IPS DF 19.7 (cell line): ENCODE measurements at places on chromosomes 5 and 9.

GRCh38 chr9:71544464-71544863 is 223.8 kb downstream of the CEMIP2 start:
- no peak for DNase-seq

DNA sequence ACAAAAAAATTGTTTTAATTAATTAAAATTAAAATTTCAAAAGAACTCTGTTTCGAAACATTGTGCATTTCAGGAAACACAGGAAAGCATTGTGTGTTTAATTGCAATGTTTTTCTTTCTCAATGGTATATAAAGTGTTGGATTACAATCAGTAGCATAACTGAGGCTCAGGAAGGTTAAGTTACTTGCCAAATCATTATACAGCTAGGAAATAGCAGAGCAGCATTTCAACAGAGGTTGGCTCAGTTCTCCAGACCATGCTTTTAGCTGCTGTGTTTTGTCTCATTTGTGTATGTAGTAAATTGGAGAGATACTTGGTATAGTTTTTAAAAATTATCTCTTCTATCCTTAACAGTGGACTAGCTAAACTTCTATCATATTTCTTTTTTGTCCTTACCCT is 30.0 kb upstream of the CAMLG start:
- DNase-seq, result no peak

- no peak for DNase-seq
Measured at GRCh38 chr5:115295777-115296123, 704 bp downstream of the CCDC112 start.

DNA sequence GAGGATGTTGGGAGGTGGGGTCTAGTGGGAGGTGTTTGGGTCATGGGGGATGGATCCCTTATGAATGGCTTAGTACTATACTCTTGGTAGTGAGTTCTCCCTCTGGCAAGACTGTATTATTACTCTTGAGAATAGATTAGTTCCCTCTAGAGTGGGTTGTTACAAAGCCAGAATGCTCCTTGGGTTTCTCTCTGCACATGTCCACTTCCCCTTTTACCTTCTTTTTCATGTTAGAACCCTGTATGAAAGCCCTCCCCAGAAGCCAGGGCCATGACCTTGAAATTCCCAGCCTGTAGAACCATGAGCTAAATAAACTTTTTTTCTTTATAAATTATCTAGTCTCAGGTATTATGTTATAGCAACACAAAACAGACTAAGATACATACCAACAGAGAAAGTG is 31.1 kb downstream of the SLC24A2 start:
- no peak for DNase-seq

DNA sequence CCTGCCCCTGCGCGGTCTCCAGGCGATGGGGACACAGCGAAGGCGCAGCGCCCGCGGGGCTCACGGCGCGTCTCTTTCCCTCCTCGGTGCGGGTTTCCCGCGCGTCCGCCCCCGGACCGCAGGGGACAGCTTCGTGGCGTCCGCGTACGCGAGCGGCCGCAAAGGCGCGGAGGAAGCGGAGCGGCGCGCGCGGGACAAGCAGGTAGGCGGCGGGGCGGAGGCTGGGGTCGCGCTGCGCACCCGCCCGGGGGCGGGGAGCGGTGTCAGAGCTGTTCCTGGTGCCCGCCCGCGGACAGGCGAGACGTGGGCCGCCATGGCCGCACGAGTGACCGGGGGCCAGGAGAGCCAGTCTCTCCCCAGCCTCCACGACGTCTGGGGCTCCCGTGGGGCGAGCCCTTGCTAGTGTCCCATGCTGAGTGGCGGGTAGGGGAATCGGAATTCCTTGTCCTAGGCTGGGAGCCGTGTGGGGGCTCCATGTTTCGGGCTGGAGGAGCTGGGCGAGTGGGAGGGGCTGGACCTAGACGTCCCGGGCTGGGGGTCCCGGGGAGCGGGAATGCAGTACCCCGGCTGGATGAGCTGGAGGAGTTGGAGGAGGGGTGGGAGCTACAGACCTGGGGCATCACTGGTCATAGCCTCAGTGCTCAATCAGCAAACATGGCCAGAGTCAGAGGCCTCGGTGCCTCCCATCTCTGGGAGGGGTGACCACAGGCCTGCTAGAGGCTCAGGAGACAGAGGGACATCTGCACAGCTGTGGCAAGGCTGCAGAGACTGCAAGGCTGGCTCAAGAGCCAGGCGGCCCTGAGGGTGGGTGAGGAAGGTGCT is 968 bp downstream of the NKD2 start:
- DNase-seq, result no peak

DNA sequence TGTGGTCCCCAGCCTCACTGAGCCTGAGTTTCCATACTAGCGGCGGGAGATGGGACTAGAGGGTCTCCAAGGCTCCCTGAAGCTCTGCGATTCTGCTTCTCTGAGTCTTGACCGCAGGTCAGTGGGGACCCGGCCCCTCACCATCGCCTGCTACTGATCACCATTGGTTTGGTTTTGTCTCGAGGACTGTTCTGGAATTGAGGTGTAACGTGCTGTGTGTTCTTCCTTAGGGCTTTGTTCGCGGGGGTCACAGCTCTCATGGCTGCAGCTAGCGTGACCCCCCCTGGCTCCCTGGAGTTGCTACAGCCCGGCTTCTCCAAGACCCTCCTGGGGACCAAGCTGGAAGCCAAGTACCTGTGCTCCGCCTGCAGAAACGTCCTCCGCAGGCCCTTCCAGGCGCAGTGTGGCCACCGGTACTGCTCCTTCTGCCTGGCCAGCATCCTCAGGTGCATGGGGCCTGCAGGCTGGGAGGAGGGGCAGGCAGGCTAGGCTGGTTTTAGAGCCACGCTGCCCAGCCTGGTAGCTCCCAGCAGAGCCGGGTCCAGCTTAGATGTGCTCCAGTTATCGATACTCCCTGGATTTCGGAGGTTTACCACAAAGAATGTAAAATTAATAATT is 12.3 kb downstream of the TRAF2 start:
- DNase-seq, result no peak

DNA sequence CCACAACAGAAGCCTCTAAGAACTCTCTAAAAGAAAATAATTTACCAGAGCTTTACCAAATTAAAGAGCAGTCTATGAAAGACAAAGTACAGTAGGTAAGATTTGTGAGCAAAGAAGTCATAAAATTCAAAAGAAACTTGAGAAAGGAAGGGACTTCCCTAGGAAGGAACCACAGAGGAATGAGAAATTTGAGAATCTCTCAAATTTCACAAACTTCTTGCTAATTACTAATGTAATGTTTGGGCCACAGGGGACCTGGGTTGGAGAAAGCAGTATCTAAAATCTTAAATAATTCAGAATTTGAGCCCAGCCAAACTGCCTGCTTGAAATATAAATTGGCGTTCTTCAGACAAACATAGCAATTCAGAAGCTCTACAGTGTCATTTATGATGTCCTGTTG is 225.0 kb upstream of the PRR16 start:
- DNase-seq, result no peak

DNA sequence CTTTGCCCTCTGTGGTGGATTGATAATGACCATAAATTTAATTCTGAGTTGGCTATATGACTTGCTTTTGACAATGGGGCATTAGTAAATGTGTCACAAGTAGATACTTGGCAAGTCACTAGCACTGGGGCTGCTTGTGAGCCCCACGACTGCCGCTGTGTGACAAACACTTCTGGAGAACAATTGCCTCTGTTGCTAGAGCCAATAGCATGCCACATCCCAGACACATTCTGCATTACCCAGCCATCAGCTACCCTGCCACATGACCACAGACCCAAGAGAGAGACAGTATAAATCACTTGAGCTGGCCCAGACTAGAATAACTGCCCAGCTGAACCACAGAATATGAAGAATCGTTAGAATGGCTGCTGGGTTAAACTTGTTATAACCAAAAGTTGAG is 753.2 kb upstream of the DMAC1 start:
- DNase-seq, result no peak

- no peak for DNase-seq
Measured at GRCh38 chr9:86655147-86655546, 292.2 kb downstream of the GAS1 start.

- DNase-seq, result no peak
Measured at GRCh38 chr5:68054638-68055037, 160.9 kb upstream of the PIK3R1 start.

- DNase-seq, result no peak
Measured at GRCh38 chr5:105931881-105932421, 1738.8 kb downstream of the EFNA5 start.

DNA sequence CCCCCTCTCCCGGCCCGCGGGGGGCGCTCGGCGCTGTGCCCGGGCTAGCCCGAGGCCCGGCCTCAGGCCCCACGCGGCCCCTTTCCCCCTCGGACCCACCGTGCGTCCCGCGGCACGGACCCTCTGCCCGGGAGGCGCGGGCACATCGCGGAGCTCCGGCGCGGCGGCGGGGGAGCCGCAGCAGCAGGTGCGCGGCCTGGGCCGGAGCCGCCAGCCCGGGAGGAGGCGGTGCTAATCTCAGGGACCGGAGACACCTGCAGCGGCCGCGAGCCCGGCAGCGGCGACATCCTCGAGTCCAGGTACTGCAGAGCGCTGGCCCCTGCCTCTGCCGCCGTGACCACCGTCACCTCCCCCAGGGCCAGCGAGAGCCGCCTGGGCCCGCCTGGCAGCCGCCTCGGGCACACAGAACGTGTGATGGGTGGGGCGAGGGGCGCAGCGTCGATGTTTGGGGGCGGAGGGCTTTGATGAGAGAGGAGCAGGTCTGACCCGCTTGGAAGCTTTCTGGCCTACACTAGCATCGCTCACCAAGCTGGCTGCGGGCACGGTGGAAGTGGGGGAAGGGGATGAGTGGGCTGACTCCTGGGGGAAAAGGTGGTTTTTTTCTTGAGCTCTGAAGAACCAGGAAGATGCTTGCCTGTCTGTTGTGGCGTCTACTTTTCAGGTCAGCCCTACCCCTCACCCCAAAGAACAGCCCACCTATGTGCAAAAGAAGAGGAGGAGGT is 524 bp downstream of the CYFIP2 start:
- DNase-seq, result no peak

GRCh38 chr9:127589955-127590370 is 22.1 kb upstream of the STXBP1 start:
- no peak for DNase-seq

GRCh38 chr9:136546697-136547501 is 1.1 kb upstream of the NOTCH1 start:
- no peak for DNase-seq

DNA sequence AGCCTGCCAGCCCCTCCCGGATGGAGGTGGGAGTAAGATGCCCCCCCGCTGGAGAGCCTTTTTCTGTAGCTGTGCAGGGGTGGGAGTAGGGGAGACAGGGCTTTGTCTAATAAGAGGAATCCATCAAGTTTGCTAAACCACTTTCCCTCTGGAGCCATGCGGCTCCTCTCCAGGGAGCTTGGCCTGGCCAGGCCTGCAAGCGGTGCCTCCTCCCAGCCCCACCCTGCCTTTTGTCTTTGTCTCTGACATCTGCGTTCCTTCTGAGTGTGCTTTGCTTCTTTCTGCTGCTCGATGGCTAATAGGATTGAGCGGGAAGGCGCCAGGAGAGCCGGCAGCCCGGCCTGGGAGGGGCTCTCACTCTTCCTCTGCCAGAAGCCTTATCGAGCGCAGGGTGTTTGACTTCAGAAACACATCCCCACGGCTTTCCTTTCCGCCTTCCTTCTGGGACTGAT is 26.7 kb upstream of the FCN1 start:
- no peak for DNase-seq

DNA sequence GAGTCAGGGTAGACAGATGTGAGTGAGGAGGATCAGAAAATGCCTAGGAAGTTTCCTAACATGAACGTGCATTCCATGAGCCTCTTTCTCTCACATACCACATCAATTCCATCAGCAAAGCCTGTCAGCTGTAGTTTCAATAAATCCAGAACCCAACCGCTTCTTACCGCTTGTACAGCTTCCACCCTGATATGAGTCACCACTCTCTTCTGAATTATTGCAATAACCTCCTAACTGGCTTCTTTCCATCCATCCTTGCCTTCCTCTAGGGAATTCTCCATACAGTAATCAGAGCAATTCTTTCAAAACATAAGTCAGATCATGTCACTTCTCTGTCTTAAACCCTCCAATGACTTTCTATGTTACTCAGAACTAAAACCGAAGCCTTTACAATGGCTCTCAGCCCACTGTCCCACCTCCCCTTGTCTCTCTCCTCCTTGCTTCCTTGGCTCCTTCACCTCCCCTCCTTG is 8.1 kb upstream of the RAD23B start:
- DNase-seq, result no peak

DNA sequence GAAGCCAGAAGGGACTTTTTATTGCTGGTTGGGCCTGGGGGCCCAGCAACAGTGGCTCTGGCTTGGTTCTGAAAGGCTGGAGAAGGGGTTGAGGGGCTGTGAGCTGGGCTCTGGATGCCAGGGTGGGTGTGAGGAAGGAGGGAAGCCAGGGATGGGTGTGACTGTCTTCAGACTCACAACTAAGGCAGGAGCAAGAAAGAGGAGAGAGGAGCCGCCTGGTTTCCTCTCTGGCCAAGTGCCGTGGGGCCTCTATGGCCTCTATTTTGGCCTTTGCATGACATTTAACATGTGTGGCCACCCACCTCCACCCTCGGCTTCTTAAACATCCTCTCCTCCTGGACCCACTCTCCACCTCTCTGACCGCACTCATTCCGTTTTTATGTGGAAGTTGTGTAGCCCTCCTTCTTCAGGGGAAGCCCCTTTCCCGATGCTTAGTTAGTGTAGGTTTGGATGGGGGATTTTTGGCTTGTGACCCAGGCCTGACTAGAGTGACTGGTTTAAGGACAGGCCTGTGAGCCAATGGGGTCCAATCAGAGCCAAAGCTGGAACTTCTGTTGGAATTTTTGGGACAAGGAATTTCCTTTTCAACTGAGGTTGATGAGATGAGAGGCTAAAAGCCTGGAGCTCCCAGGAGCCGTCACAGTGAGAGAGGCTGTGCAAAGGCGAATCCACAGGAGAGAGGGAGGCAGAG is 517.8 kb downstream of the CCDC171 start:
- no peak for DNase-seq

DNA sequence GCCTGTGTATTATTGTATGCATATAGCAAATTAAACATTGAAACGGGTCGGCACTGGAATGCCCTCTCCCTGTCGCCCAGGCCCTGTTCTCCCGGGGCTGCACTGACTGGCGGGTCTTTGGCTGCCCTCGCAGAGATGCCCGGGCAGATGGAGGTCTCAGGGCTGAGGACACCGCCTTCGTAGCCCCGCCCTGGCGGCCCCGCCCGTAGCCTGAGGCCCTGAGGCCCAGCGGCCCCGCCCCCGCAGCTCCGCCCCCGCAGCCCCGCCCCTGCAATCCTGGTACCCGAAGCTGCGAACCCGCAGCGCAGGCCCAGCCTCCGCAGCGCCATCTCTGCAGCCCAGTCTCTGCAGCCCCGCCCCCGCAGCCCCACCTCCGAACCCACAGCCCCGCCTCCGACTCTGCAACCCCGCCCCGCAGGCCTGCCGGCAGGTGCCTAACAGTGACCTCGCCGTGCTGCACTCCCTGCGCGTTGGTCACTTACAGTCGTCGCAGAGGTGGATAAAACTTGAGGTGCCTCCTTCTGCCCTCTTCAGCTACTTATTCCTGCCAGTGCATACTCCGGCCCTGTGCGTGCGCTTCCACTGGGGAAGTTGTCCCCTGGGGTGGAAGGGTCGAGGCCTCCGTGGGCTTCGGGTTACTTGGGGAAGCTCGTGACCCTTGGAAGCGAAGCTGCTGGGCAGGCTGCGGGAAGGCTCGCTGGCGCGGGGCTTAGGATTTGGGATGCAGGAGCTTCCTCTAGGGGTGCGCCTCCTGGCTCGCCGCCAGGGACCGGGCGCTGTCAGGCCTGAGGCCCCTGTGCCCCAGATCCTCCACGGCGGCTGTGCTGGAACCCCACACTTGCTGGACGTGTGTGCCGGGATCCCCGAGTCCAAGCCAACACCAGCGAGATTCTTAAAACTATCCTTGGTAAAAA is 72.3 kb downstream of the ICE1 start:
- peak; percentile 52 for DNase-seq

- DNase-seq, result no peak
Measured at GRCh38 chr5:94376672-94377345, 241.6 kb downstream of the KIAA0825 start.

- DNase-seq, result no peak
Measured at GRCh38 chr9:103037508-103038477, 42.7 kb downstream of the CYLC2 start.
